ENCODE measurements at places on chromosomes 5 and 9. TPM values are rescaled to one million over a fixed set of nuclear protein-coding genes. Genes with fewer than 3 reads are reported as not detected.

Gene GFRA3
- total RNA-seq = not detected

Gene PTGDS
- 18.4 TPM for total RNA-seq

Gene PRR7
- total RNA-seq = 4.3 TPM

Gene SLC35A4
- total RNA-seq = 52.4 TPM

Gene PCDHGA9
- total RNA-seq = 3.1 TPM

DNA sequence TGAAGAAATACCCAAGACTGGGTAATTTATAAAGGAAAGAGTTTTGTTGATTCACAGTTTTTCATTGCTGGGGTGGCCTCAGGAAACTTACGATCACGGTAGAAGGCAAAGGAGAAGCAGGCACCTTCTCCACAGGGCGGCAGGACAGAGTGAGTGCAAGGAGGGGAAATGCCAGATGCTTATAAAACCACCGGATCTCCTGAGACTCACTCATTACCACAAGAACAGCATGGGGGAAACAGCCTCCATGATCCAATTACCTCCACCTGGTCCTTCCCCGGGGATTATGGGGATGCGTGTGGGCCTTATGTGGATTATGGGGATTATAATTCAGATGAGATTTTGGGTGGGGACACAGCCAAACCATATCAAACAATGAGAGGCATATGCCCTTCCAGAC lies 18.5 kb upstream of the RORB start:
- ATAC-seq = no peak

DNA sequence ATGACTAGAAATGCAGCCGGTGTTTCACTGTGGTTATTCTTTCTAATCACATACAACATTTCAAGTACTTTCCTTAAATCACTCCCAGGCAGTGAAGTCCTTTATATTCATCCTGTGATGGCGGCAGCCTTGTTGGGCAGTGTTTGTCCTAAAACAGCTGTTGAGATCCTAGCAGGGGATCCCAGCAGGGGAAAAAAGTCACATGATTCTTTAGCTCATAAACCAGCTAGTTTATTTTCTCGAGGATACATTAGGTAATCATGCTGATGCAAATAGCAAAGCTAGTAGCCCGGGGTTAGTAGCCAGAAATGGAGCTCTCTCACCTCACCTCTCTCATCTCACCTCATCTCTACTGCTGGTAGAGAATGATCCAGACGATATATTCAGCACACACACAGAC lies 70.5 kb downstream of the FOXD1 start:
- no peak for ATAC-seq

- no peak for ATAC-seq
Observed at GRCh38 chr5:120449501-120449900, 14.6 kb upstream of the PRR16 start.

GRCh38 chr5:84430863-84431663 lies 46.4 kb upstream of the EDIL3 start:
- ATAC-seq = peak; percentile 69

GRCh38 chr9:71403106-71403505 lies 281.7 kb upstream of the TRPM3 start:
- ATAC-seq = no peak

Gene ZNF79
- total RNA-seq = 3.7 TPM

- no peak for ATAC-seq
Observed at GRCh38 chr5:141951332-141951781, 6.6 kb downstream of the PCDH12 start.

- no peak for ATAC-seq
Observed at GRCh38 chr5:6781716-6782115, 68.5 kb downstream of the TENT4A start.

Gene HRCT1
- 1.2 TPM for total RNA-seq

- no peak for ATAC-seq
Observed at GRCh38 chr5:132230871-132231270, 3.2 kb upstream of the P4HA2 start.

Gene HMHB1
- not detected for total RNA-seq

Gene CAPSL
- not detected for total RNA-seq

Gene PIK3R1
- total RNA-seq = 26.9 TPM

Gene KIF12
- total RNA-seq = 0.56 TPM

Gene NR5A1
- total RNA-seq = not detected

- ATAC-seq = peak; percentile 94
Observed at GRCh38 chr5:66713998-66714397, 117.8 kb downstream of the MAST4 start.

Gene CCNO
- total RNA-seq = 2.2 TPM

- no peak for ATAC-seq
Observed at GRCh38 chr9:89923961-89924504, 319.2 kb downstream of the GADD45G start.

GRCh38 chr9:92660266-92660665 lies 9.7 kb downstream of the IPPK start:
- ATAC-seq = no peak

Gene GALT
- total RNA-seq = 14.6 TPM

DNA sequence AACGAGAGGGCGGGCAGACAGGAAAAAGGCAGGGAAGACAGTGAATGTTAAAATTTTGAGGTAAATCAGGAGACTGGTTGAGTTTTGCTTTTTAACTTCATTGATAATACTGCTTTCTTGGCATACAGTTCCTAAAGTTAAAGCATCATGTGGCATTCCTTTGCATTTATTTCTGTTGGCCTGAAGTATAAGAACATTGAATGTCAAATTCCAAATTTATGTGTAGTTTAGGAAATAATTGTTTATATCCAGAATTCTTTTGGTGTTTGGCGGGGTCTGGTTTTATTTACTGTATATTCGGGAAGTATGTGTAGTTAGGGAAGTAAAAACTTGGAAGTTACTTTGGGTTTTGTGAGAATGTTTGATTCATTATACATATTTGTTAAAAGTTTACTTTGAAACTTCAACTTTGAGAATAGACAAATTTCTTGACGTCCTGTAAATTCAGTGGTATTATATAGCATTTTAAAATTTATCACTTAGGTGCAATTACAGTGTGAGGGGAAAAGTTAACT lies 83.2 kb downstream of the PTPDC1 start:
- no peak for ATAC-seq

Gene PHF24
- 0.48 TPM for total RNA-seq

Data from esophagus mucosa (tissue), 1 donor.